ENCODE measurements at places on chromosomes 1 and 21.
A peak's percentile ranks its signal among the peaks of the same experiment; 100 is the strongest.

DNA sequence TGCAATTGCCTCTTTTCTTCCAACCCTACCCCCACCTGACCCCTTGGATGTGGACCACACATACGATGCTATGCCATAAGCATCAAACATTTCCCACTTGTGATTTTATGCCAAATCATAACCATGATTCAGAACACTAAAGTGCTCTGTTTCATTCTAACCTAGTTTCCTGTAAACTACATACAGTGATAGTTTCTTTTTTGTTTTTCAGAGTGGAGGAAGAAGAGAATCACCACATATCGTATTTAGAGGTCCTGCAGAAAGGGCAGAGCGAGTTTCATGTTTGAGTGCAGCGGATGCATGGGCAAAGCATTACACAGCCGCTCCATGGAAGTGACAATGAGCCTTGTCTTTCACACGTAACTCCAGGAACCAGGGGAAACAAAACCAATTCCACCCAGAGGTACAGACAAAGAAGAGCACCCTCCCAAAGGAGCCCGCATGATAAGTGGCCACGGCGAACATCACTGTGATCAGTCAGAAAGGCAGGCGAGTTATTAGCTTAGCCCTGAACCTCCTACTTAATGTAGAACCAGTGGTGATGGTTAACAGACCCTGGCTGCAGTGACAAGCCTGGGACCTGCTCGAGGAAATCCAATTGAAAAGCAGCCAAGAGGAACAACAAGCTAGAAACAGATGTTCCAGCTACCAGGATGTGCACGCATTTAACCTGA is 64.0 kb upstream of the ZNF281 start:
- DNase-seq: no peak

- no peak for DNase-seq
These were observed 4.9 kb downstream of the SKI start for GRCh38 chr1:2232916-2233438.

DNA sequence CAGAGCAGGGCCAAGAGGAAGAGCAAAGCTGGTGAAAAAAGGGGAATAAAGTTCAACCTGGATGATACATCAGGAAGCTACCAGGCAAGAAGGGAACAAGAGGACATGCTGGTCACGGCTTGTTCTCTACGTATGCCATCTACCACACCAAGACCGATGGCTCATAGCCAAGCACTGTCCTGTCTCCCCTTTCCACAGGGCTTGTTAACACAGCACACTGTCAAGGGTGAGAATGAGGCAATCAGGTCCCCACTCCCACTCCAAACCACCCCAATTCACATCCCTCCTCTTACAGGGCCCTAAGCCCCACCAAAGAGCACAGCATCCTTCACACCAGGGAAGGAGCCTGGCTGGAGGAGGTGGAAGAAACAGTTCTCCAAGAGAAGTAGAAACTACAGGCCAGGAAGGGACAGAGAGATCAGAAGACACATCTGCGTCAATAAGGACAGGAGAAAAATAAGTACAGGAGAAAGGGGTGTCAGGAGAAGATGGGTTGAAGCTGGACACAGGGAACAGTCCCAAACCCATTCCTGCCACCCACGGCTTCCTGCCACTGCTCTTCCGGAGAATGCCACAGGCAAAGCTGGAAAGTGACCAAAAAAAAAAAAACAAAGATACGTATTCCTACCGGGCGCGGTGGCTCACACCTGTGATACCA is 923 bp upstream of the SHC1 start:
- no peak for DNase-seq

- no peak for DNase-seq
These were observed 805 bp downstream of the ZNHIT6 start for GRCh38 chr1:85707267-85707989.

GRCh38 chr1:227903614-227904501 is 43.9 kb downstream of the WNT9A start:
- no peak for DNase-seq

GRCh38 chr1:16248603-16249516 is 11.9 kb upstream of the CPLANE2 start:
- peak; percentile 72 for DNase-seq
